SJSA1 (cell line): ENCODE measurements at places on chromosomes 4 and X. TPM values are rescaled to one million over a fixed set of nuclear protein-coding genes. Genes with fewer than 3 reads are reported as not detected.

- H3K27ac ChIP-seq, result no peak overlapping the region
- H3K4me3 ChIP-seq, result no peak overlapping the region
- no peaks in the 10 kb centered on the region for H3K36me3 ChIP-seq
- peaks cover 8% of the 10 kb centered on the region; the same call in 1 of the 2 replicates for H3K27me3 ChIP-seq
Measured at GRCh38 chr4:154421618-154422017, 70.0 kb downstream of the DCHS2 start.

DNA sequence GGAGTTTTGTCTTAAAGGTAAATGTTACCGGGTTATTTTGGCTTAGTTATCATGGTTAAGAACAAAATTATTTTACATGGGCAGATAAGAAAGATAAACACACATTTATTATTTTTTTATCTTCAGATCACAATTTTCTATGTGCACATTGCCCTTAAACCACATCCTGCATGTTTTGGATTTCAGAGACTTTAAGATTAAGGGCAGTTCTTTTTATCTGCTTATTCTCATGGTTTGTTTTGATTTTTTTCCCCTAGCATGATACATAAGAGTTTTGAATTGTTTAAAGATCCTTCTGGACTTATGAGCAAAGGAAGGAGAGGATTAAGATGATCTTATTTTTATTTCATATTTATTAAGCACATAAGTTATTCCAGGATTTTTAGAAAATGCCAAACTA is 190.1 kb upstream of the BMP3 start:
- no peaks in the 10 kb centered on the region for H3K36me3 ChIP-seq
- no peak for DNase-seq
- no peak overlapping the region for H3K4me3 ChIP-seq
- H3K27ac ChIP-seq, result no peak overlapping the region
- no peaks in the 10 kb centered on the region for H3K27me3 ChIP-seq

DNA sequence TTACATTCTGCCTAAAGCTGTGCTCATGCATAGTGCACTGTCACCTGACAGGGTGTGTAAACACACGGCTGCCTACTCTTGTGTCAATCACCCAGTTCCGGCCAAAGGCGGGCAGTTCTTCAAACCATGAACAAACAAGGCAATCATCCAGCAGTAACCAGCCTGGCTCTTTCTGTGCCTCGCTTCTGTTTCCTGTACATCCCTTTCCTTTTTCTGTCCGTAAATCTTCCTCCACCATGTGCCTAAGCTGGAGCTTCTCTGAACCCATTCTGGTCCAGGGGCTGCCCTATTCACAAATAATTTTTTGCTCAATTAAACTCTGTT is 60.8 kb upstream of the CBR4 start:
- no peak for DNase-seq
- H3K27me3 ChIP-seq, result no peaks in the 10 kb centered on the region
- H3K4me1 ChIP-seq, result peaks cover 20% of the 10 kb centered on the region
- peak overlapping the region; percentile 47 for H3K27ac ChIP-seq
- H3K36me3 ChIP-seq, result no peaks in the 10 kb centered on the region
- no peak overlapping the region for H3K4me3 ChIP-seq

DNA sequence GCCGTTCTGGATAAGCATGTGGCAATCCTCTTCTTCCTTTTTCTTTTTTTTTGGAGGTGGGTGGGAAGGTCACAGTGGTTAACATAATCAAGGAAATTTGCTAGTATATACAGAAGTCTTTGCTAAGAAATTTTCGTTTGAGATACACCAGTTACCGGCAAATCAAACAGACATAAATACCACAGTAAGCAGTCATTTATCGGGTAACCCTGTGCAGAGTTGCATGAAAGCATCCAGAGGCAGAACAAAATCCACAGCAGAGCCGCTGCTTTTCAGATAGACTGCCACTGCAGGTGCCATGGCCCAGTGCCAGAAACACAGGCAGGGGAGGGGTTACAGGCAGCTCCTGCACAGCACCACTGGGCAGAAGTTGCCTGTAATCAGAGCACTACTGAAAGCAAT is 179.1 kb upstream of the MAB21L2 start:
- H3K4me3 ChIP-seq, result no peak overlapping the region
- no peaks in the 10 kb centered on the region for H3K27me3 ChIP-seq
- H3K36me3 ChIP-seq, result no peaks in the 10 kb centered on the region
- no peaks in the 10 kb centered on the region for H3K4me1 ChIP-seq

DNA sequence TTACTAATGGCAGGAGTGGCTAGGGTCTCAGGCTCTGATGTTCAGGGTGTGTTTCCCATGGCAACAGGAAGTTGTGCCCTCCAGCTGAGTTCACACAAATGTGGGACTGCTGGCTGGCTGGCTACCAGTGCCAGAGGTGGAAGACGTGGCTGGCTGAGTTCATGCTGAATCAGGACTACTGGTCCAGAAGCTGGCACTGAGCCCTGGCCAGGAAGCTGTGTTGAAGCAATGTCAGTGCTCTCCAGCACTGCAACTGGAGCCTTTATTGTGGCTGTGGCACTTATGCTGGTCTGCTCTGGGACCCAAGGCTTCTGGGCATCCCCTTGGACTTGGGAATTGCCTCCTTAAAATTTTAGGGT is 42.0 kb upstream of the ZXDA start:
- H3K27ac ChIP-seq, result no peak overlapping the region
- H3K27me3 ChIP-seq, result no peaks in the 10 kb centered on the region
- no peak for DNase-seq
- H3K4me3 ChIP-seq, result no peak overlapping the region
- no peaks in the 10 kb centered on the region for H3K4me1 ChIP-seq
- no peaks in the 10 kb centered on the region for H3K36me3 ChIP-seq

DNA sequence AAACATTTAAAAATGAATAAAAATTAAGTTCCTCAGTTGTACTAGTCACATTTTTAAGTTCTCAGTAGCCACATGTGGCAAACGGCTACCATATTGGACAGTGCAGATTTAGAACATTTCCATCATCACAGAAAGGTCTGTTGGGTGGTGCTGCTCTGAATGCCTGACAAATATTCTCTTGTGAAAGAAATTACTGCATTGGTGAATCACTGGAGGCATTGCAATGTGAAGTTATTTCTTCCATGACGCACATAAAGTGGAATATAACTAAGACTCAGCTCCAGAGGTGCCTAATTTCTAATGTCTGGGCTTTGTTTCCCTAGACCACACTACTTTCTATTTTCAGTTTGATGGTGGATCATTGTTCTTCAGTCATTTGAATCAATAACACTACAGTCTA is 44.9 kb downstream of the CLNK start:
- no peaks in the 10 kb centered on the region for H3K36me3 ChIP-seq
- H3K27me3 ChIP-seq, result no peaks in the 10 kb centered on the region
- no peak overlapping the region for H3K27ac ChIP-seq
- H3K4me3 ChIP-seq, result no peak overlapping the region
- no peak for DNase-seq

DNA sequence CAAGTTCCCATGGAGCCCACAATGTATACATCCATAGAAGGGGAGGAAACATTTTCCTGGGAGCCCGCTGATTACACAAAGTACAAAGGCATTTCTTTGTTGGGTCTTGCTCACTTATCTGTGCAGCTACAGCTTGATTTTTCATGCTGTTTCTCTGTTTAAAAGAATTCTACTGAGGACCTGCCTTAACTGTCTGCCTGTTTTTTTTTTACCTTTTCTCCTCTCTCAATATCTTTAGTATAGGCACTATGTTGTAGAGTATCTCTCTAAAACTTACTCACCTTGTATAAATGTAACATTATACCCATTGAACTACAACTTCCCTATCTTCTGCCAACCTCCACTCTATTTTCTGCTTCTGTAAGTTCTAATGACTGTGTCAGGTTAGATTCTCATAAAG is 494.6 kb upstream of the EPHA5 start:
- H3K4me3 ChIP-seq, result no peak overlapping the region
- DNase-seq, result no peak
- H3K27ac ChIP-seq, result no peak overlapping the region
- no peaks in the 10 kb centered on the region for H3K27me3 ChIP-seq

- no peaks in the 10 kb centered on the region for H3K27me3 ChIP-seq
- no peak overlapping the region for H3K27ac ChIP-seq
- H3K4me3 ChIP-seq, result no peak overlapping the region
- H3K36me3 ChIP-seq, result no peaks in the 10 kb centered on the region
- no peaks in the 10 kb centered on the region for H3K4me1 ChIP-seq
- DNase-seq, result no peak
Measured at GRCh38 chr4:99361268-99361898, 8.8 kb upstream of the ADH1C start.

DNA sequence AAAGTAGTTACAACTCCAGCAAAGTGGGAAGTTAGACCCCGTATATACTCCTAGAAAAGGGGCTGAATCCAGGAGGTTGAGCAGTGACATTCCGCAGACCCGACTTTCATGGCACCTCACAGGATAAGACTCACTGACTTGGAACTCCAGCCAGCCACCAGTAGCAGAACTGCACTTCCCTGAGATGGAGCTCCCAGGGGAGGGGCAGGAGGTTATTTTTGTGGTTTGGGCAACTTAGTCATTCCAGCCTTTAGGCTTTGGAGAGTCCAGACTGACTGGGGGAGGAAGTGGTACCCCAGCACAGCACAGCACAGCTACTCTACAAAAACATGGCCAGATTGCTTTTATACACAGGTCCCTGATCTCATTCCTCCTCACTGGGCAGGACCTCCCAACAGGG is 319.1 kb downstream of the PCDH19 start:
- no peaks in the 10 kb centered on the region for H3K27me3 ChIP-seq
- no peaks in the 10 kb centered on the region for H3K4me1 ChIP-seq
- no peak overlapping the region for H3K27ac ChIP-seq
- no peak overlapping the region for H3K4me3 ChIP-seq
- H3K36me3 ChIP-seq, result no peaks in the 10 kb centered on the region

The SLBP gene
- total RNA-seq, result 92.3 and 102 TPM in 2 replicates

The SLC4A4 gene
- total RNA-seq, result 0.05 and 0.09 TPM in 2 replicates

The UVSSA gene
- total RNA-seq, result 2.5 and 4.0 TPM in 2 replicates
